ENCODE measurements at places on chromosomes 6 and 20. TPM values are rescaled to one million over a fixed set of nuclear protein-coding genes. Genes with fewer than 3 reads are reported as not detected.

The CNBD2 gene
- 1.9 TPM for total RNA-seq

The SKIC2 gene
- total RNA-seq = 30.6 TPM

The HEY2 gene
- 2.4 TPM for total RNA-seq

The MLN gene
- not detected for total RNA-seq

The BMP5 gene
- total RNA-seq = 13.5 TPM

The SERINC1 gene
- total RNA-seq = 244 TPM

The THBS2 gene
- total RNA-seq = 89.3 TPM

The AARS2 gene
- 19.6 TPM for total RNA-seq

The TAP1 gene
- 15.4 TPM for total RNA-seq

The NRN1 gene
- 12.3 TPM for total RNA-seq

The PRDM13 gene
- total RNA-seq = not detected

The AIF1 gene
- total RNA-seq = 10.9 TPM

The CLVS2 gene
- total RNA-seq = 0.10 TPM

The DNAAF9 gene
- 20.3 TPM for total RNA-seq
